ENCODE measurements at places on chromosomes 11 and 22.
A peak's percentile ranks its signal among the peaks of the same experiment; 100 is the strongest.

- peak; percentile 58 for DNase-seq
These were observed 101.2 kb downstream of the BCR start for GRCh38 chr22:23281406-23282088.

DNA sequence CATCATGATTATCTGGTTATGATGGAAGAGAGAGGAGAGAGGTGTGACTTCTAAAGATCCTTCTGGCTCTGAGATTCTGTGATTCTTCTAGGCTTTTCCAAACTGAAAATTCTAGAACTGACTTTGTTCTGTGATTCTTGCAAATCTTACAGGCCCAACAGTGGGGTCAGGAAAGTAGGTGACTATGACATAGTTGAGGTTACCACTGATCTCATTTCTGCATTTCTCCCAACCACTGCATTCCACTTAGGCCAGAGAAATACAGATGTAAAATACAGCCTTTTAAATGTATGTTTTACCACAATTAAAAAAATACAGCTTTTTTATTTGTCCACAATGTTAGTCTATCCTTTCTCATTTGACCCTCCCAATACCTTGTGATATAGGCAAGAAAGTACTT lies 83.7 kb downstream of the STIM1 start:
- DNase-seq: peak; percentile 51

GRCh38 chr11:129319751-129320150 lies 55.9 kb upstream of the BARX2 start:
- DNase-seq: no peak

- DNase-seq: no peak
These were observed 4.8 kb downstream of the PIM3 start for GRCh38 chr22:49965091-49966040.

- DNase-seq: peak; percentile 9
These were observed 21.7 kb downstream of the TMPRSS13 start for GRCh38 chr11:117907276-117908108.

GRCh38 chr11:128835741-128836430 lies 31.2 kb downstream of the KCNJ1 start:
- no peak for DNase-seq

GRCh38 chr11:58575377-58576020 lies at the start of gene LPXN:
TSS of gene LPXN (minus strand) at chr11:58575856. CDS start at chr11:58575772, 84 bp downstream.
- DNase-seq: peak; percentile 27

DNA sequence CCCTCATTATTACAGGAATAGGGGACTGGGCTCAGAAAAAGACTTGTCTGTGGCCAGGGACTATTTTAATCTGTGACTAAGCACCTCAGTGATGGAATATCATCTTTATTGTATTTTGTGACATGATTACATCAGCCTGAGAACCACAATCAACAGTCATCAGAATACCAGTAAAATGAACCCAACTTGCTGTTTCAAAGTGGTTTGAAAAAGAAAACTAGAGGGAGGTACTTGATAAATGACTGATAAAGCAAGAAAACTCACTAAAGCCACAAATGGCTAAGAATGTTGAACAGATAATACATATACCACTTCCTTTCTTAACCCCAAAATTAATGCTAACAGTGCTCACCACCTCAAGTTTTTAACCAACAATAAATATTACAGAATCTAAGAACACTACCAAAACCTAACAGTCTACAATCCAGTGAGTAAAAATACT lies 155.7 kb downstream of the ATG16L2 start:
- DNase-seq: peak; percentile 26

Measured in HS-27A (cell line).